ENCODE measurements at places on chromosomes 3 and 15.

DNA sequence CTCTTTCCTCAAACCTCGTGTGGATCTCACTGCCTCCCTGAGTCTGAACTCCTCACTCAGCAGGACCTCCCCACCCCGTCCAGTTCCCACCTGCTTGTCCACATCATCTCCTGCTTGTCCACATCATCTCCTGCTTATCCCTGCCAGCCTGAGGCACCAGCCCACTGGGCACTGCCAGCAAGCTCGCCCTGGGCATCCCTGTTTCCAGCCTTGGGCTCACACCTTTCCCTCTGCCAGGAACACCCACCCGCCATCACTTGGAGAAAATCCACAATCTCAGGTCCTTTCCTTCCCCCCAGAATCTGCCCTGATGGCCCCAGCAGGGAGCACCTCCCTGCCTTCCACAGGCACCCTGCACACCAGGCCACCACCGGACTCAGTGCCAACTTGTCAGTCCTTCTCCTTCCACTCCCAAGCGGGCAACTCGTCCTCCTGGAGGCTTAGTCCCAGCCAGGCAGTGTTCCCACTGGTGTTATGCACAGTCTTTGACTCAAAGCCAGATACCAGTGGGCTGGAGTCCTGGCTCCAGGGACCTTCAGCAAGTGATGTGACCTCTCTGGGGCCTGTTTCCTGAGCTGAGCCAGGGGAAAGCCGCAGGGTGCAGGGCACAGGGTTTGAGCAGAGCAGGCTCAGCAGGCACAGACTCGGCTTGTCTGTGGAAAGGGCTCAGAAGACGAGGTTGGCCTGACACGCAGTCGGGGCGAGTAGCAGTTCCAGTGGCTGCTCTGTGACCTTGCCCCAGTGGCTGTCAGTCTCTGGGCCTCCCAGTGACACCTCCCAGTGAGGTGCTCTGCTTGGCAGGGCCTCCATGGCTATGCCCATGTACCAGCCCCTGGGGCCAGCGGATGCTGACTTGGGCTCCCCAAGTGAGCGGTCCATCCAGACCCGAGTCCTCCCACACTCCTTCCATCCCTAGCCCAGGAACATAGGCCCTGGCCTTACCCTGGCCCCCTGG is 9.5 kb upstream of the MESP2 start:
- DNase-seq: no peak

GRCh38 chr15:101103598-101103997 is 148.2 kb downstream of the CHSY1 start:
- no peak for DNase-seq

DNA sequence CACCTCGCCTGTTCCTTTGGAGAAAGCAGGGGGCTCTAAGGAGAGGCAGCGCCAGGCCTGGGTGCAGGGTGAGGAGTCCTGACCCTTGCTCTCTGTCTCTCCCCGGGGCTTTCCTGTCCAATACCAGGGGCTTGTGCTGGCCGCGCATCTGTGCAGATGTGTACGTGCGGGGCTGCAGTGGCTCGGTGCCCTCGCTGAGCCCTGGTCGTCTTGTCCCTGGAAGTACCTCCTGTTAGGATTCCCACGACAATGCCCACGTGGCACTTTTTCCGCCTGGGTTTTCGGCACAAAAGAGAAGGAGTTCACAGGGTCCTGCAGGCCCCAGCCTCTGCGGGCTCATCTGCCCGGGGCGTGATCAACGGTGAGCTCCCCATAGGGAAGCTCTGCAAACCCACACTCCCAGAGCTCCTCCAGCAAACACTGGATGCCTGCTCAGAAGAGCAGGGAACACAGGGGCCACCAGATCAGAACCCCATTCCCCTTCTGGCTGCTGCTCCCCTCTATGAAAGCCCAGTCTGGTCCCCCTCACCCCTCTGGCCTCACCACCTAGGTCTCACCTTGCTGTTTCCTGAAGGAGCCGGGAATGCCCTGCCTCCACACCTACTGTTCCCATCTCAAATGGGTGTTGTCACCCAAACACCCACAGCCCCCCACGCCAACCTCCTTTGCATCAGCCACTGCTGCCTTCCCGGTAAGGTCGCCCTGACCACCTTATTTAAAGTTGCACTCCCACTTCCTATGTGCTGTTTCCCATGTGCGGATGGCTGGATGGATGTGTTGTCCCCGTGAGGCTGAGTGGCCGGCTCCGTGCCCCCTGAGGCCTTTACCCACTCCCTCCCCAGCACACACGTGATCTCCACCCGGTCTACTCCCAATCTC is 62.6 kb upstream of the PRR20G start:
- DNase-seq: no peak

DNA sequence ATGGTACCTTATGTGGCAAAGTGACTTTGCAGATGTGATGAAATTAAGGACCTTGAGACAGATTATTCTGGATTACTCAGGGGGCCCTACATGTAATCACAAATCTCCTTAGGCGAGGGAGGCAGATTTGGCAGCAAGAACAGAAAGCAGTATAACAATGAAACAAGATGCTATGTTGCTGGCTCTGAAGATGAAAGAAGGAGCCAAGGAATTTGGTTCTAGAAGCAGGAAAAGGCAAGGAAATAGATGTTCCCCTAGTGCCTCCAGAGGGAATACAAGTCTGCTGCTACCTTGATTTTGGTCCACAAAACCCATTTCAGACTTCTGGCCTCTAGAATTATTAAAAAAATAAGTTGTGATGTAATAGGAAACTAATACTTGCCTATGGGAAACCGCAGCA is 64.5 kb downstream of the PIK3R4 start:
- no peak for DNase-seq

GRCh38 chr3:141312354-141313092 is 55.8 kb upstream of the ZBTB38 start:
- DNase-seq: no peak

Measured in right kidney (tissue), 9 donors.